SK-N-MC (cell line): ENCODE measurements at places on chromosomes 16 and 17.

- DNase-seq = no peak
These were observed 66.2 kb upstream of the LYRM9 start for GRCh38 chr17:27959382-27959709.

- no peak for DNase-seq
These were observed 669 bp downstream of the RNF167 start for GRCh38 chr17:4940555-4941318.

- no peak for DNase-seq
These were observed 646 bp downstream of the CBX2 start for GRCh38 chr17:79778504-79779083.

DNA sequence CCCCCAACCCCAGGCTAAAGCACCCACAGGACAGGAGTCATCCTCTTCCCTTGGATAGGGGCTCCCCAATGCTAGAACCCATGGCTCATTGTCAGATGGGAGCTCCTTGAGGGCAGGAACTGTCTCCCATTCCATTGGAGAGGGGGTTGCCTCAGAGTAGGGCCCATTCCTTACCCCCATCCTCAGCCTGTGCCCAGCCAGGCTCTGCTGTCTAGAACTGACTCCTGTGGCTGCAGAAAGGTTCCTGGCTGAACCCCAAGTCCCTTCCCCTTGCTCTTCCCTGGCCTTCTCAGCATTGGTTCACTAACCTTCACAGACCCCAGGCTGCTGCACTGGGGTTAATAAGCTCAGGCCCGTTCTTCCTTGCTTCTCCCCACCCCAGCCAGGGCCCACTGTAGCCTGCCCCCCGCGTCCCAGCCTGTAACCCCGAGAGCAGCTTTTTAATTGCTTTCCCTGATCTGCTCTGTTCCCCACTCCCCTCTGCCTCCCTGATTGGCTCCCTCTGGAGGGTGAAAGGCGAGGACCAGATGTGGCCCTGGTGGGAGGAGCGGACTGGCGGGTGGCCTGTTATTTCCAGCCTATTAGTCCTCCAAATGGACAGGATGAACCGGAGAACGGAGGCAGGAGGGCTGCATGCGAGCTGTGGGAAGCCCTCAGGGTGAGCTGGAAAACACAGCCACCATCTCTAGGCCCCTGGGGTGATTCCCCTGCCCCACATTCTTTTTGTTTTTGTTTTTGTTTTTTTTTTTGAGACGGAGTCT is 6.0 kb upstream of the GFAP start:
- DNase-seq = no peak

GRCh38 chr17:236641-237405 is 55.4 kb upstream of the DOC2B start:
- DNase-seq = no peak

GRCh38 chr16:3594316-3595109 is 16.9 kb downstream of the SLX4 start:
- DNase-seq = no peak

DNA sequence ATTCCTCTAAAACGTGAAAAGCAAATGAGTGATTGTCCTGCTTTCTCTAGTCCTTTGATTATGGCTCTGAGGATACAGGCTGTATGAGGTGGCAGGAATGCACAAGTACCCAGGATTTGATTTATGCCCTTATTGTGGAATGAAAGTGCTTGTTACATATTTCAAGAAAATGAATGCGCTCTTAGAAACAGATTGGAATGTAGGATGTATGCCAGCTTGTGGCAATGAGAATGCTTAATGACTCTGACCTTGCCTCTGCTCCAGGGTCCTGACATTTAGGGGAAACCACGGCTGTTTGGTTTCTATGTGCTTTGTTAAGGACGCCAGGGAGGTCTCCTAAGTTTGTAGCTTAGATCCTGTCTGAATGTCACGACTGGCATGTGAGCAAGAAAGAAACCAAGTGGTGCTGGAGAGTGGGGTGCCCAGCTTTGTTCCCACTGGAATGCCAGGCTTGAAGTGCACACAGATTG is 22.0 kb downstream of the PRCD start:
- no peak for DNase-seq

GRCh38 chr16:53415504-53415903 is 18.8 kb upstream of the RBL2 start:
- DNase-seq = no peak

DNA sequence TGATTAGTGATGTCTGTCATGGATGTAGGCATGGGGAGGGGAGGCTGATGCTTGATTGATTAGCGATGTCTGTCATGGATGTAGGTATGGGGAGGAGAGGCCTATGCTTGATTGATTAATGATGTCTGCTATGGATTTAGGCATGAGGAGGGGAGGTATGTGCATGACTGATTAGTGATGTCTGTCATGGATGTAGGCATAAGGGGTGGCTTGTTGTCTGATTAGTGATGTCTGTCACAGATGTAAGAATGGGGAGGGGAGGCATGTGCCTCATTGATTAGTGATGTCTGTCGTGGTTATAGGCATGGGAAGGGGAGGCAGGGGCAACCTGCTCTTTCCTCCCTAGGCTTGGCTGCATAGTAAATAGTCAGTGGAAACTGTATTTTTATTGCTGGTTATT is 409.4 kb downstream of the HAPSTR1 start:
- DNase-seq = no peak

- no peak for DNase-seq
These were observed 271.5 kb downstream of the SOX9 start for GRCh38 chr17:72392056-72393010.

GRCh38 chr16:82523815-82524214 is 103.0 kb upstream of the CDH13 start:
- no peak for DNase-seq

DNA sequence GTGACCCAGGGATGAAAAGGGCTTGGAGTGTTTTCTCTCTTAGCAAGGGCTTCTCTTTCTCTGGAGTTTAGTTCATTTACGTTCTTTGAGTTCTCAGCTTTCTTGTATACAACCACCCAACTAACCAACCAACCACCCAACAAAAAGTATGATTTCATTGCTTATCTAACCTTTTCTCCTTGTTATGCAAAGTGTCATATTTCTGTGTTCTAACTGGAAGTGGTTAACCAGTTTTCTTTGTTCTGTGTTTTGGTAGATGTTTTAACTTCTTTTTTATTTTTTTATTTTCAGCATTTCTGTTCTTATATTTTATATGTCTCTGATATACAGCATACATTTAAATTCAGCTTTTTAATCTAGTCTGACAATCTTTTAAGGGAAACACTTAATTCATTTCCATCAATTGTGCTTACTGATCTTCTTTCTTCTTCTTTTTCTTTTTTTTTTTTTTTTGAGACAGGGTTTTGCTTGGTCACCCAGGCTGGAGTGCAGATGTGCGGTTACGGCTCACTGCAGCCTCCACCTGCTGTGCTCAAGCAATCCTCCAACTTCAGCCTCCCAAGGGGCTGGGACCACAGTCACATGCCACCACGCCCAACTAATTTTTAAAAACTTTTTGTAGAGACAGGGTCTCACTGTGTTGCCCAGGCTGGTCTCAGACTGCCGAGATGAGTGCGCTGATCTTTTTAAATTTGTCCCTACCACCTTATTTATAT is 29.6 kb downstream of the NLK start:
- no peak for DNase-seq

DNA sequence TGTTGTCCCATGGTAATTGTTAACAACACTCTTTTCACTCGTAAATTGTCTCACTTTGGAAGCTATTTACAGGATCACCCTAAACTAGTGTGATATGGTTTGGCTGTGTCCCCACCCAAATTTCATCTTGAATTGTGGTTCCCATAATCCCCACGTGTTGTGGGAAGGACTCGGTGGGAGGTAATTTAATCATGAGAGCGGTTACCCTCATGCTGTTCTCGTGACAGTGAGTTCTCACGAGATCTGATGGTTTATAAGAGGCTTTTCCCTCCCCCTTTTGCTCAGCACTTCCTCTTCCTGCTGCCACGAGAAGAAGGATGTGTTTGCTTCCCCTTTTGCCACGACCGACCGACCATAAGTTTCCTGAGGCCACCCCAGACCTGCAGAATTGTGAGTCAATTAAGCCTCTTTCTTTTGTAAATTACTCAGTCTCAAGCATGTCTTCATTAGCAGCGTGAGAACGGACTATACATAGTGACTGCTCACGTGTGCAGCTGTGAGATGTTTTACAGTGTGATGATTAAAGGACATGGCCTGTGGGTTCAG is 34.4 kb downstream of the DNAH3 start:
- no peak for DNase-seq

DNA sequence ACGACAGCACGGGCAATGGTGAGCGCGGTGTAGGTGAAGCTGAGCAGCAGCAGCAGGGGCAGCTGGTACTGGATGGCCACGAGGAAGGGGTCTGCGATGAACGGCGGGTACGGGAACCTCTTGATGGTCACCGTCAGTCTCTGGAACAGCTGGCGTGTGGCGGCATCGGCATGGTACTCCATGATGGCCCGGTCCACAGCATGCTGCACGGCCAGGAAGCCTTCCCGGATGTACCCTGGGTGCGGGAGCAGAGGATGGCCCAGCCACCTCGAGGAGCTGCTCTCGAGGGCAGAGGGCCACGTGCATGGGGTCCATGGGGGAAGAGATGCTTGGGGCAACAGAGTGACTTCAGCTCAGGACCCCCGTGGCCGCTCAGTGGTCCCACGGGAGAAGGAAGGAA is 20.9 kb downstream of the ABCA3 start:
- DNase-seq = no peak

DNA sequence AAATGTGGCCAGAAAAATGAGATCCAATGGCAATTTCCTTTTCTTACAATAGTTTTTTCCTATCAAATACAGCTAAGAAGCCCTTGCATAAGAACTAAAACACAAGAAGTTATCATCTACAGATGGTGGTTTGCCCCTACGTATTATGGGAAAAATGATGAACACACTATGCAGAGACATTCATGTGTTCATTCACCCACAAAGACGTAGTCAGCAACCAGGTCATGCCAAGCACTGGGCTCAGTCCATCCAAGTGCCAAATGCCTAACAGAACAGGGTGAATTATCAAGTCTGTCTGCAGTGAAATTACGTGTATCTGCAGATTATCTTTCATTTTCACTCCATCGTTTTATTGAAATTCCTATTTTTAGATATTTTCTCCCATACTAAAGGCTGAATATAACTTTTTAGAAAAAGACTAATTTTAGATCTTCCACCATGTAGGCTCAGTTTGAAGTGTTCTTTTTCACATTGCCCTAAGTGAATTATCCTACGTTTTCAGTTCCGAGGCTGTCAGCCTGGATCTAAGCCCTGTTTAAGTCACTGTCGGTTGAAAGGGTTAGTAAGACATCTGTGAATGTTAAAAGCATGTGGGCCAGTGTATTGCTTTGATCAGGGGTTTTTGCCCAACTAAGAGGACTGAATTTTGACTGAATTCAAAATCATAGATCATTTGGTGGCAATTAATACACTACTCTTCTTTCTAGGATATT is 78.1 kb upstream of the DHX40 start:
- no peak for DNase-seq

GRCh38 chr16:58658796-58659211 is 25.8 kb downstream of the SLC38A7 start:
- no peak for DNase-seq

GRCh38 chr16:22646948-22647556 is 136.4 kb downstream of the NPIPB5 start:
- DNase-seq = no peak

DNA sequence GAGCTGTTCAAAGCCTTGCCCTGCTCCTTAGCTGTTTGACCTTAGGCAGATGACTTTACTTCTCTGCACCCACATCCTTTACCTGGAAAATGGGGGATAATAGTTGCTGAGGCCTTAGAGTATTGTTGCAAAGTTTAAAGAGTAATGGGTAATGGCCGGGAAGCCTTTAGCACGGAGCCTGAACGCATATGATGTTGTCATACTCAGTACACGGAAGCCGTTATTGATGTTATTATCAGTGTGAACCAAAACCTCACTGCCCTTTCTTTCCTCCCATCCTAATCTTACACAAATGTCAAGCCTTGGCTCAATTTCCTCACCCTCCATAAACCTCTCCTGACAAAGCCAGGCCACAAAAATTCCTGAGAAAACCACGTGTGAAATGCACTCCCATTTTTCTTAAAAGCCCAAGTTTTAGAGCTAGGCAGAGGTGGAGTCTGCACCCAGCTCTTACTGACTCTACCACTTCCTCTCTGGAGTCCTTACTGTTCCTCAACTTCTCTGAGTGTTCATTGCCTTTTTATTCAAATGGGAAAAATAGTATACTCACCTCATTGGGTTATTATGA is 67.3 kb upstream of the CACNG3 start:
- DNase-seq = no peak

- DNase-seq = no peak
These were observed 109.3 kb downstream of the DNAH9 start for GRCh38 chr17:11707586-11707985.

- DNase-seq = no peak
These were observed 22.2 kb upstream of the ATP2A3 start for GRCh38 chr17:3986270-3986938.

- no peak for DNase-seq
These were observed 24.8 kb upstream of the CSNK2A2 start for GRCh38 chr16:58222532-58223316.

GRCh38 chr16:64304951-64305350 is 816.9 kb downstream of the CDH11 start:
- DNase-seq = no peak

DNA sequence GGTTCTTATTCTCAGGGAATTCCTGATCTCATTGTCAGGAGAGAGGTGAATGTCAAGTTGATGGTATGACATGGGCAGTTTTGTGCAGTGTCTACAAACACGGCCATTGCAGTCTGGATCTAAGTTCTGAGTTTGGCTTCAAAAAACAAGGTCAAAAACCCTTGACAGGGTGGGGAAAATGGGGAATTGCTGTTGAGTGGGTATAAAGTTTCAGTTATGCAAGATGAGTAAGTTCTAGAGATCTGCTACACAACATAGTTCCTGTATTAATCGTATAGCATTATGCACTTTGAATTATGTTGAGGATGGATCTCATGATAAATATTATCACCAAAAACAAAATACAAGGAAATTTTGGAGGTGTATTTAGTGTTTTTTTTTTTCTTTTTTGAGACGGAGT is 36.6 kb upstream of the CARMIL2 start:
- DNase-seq = no peak

DNA sequence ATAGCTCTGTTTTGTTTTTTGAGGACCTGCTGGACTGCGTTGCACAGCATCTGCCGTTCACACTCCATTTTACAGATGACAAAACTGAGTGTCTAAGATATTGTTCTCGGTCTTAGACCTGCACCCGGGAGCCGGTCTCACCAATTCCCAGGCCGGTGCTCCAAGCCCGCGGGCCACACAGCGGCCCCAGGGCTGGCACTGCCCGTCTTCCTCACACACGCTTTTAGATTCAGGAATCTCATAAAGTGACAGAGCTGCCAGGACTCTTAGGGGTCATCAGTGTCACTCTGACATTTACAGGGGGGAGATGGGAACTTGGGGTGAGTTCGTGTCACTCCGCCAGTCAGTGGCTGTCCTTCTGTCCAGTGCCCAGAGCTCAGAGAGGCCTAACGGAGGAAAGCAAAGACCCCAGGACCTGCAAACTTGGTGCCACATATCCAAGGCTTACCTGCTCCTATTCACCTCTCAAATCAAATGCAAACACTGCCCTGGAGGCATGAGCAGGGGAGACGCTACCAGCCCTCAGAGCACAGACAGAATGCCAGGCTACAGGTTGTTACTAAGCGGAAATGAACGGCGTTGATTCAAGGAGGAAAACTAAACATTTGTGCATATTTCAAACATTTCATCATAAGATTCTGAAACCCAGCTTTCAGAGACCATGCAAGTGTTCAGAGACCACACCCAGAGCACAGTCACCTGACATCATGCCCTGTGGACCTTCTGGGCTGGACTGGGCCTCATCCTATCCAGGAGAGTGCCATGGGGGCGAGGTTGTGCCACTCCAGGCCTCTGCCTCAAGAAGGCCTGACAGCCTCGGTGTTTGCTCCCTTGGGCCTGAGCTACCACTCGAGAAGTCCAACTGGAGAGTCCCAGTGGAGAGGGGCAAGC is 29.5 kb downstream of the TNFRSF13B start:
- DNase-seq = no peak
